ENCODE measurements at places on chromosomes 6 and 20. TPM values are rescaled to one million over a fixed set of nuclear protein-coding genes. Genes with fewer than 3 reads are reported as not detected.
A peak's percentile ranks its signal among the peaks of the same experiment; 100 is the strongest.

Gene CYP39A1
- total RNA-seq = 5.1 TPM

DNA sequence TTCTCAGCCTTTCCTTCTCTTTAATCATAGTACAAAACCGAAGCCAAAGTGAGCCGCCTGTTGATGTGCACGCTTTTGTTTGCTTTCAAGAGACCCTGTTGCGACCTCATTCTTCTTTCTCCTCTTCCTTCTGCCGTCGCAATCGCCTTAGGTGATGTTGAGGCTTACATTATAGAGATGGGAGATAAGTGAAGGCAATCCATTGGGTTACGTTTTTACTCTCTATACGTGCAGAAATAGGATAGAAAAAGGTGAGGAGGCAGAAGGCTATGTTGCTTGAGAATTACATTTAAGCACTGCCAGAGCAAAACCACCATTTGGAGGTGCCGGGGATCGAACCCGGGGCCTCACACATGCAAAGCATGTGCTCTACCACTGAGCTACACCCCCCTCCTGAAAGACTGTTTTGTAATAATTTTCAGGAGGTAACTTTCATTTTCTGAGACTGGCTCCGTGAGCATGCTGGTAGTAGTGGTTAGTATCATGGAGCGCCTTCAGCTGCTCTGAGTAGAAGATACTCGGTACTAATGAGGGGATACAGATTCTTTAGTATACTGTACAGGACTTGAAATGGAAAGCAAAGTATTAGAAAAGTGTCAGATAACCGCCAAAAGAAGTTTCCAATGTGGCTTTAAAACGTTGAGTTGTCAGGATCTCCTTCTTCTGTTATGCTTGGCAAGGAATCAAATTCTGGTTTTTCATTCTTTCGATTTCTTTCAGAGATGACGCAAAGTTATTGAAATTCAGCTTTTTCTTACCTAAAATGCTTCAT lies 165.6 kb downstream of the TRIM27 start:
- peak; percentile 91 for DNase-seq

Gene PLA2G7
- total RNA-seq = not detected

DNA sequence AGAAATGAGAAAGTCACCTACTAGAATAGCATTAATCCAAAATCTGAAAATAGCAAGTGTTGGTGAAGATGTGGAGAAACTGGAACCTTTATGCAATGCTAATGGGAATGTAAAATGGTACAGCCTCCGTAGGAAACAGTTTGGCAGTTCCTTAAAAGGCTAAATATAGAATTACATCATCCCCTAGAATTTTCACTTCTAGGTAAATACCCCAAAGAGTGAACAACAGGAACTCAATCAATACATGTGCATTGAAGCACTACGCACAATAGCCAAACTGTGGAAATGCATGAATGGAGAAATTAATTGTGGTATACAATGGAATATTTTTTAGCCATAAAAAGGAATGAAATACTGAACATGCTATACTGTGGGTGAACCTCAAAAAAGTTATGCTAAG lies 982.0 kb upstream of the FLRT3 start:
- no peak for DNase-seq

GRCh38 chr6:108002365-108003221 lies 44.6 kb upstream of the SEC63 start:
- peak; percentile 4 for DNase-seq

Gene AGER
- 0.60 TPM for total RNA-seq

DNA sequence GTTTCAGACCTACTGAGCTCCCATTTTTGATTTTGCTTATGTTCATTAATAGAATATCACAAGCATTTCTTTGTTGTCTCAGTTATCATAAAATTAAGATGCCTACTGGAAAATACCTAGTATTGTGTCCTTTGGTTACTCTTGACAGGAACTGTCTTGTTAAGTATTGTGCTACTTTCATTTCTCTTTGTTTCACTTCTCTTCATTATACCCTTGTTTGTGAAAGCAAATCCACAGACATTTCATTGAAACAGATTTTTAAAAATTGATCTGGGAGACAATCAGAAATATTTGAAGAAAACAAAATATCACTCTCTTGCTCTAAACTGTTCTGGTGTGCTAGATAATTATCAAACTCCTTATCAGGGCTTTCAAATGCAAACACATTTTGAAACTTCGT lies 290.5 kb upstream of the EYS start:
- DNase-seq = no peak

- peak; percentile 38 for DNase-seq
These were observed 177.9 kb downstream of the COL9A1 start for GRCh38 chr6:70124882-70125545.

Gene RNF182
- 8.7 TPM for total RNA-seq

Gene SLC17A2
- not detected for total RNA-seq

Measured in Daoy (cell line).